ENCODE measurements at places on chromosomes 12 and 14.

DNA sequence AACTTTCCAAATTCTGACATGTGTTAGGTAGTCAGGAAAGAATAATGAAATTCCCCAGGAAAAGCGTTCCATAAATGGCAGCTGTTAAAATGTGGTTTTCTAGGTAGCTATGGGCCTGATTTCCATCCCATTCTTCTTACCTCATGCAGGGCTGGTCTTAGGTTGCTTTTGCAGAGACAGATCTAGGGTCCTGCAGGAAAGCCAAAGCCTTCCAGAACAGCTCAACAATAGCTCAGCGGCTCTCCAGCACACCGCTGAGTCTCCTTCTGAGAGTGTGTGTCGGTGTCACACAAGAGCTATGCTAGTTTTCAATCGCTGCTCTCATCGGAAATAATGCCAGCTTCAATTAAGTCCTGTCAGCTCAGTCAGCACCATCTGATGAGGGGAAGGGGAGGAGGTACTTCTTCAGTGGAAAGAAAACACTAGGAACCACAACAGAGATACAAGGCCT lies 106.7 kb downstream of the TMEM30B start:
- no peak for DNase-seq

GRCh38 chr12:128402486-128403243 lies 135.7 kb downstream of the TMEM132C start:
- DNase-seq, result no peak

GRCh38 chr12:71445071-71445470 lies 5.5 kb downstream of the LGR5 start:
- DNase-seq, result no peak

DNA sequence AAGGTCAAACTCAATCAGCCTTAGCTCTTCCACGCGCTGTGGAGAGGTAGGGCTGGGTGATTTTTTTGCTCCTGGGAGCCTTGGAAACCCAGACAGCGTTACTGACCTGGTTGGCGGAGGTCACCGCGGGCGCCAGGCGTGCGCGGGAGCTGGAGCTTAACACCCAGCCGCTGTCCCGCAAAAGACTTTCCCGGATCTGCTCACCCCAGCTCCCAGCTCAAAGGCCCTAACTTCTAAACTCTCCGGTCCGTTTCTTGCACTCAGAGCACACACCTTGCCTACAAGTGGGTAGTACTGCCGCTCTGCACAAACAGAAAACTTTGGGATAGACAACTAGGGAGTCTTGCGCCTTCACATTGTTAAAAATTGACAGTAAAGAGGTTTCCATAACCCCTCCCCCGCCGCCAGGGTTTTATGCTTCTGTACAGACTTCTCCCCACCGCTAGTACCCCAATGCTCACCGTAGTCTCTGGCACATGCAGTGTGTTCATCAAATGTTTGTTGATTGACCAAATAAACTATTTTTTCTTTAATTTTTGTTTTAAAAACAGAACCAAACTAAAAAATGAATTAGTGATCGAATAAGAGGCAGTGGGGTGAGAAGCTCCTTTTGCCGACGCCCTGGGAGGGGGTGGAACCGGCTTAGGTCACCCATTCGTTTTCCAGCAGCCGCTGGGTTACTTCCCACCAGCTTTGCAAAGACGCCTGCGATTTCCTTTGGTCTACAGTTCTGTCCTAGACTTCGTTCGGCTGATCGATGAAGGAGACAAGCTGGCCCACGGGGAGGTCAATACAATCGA lies 12.7 kb upstream of the TBX3 start:
- DNase-seq, result no peak

DNA sequence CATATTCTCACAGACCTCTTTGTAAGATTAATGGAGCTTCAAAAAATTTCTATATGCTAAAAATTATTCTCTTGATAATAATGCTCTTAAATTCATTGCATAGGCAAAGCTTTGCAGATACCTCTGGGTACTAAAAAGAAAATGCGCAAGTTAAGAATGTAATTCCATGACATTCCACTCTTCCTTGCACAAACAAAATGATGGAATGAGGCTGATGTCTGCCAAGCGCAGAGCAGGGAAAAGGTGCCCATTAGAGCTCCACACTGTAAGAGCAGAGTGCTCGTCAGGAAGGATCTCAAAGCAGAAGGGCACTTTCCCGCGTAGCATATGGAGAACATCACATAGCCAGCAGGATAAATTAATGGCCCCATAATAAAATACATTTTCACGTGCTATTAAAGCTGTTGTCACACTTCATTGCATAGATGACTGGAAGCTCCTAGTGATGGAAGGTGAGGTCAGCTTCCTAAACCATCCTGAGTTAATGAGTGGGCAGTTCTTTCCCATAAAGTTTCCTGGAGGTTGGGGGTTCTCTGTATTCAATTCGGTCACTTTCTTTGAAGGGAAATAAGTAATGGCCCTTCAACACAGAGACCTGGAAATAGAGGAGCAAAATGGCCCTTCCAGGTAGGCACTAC lies 1058.9 kb downstream of the GALC start:
- no peak for DNase-seq

Data from D721Med (cell line).